ENCODE measurements at places on chromosomes 16 and 17. TPM values are rescaled to one million over a fixed set of nuclear protein-coding genes. Genes with fewer than 3 reads are reported as not detected.

Gene PHOSPHO1
- total RNA-seq: 0.79 TPM

Gene GINS2
- total RNA-seq: 31.3 TPM

Gene IL34
- total RNA-seq: 0.77 TPM

Gene GLYR1
- 42.8 TPM for total RNA-seq
